ENCODE measurements at places on chromosomes 5 and 9.

- no peak for DNase-seq
These were observed 17.7 kb downstream of the NINJ1 start for GRCh38 chr9:93116072-93116961.

DNA sequence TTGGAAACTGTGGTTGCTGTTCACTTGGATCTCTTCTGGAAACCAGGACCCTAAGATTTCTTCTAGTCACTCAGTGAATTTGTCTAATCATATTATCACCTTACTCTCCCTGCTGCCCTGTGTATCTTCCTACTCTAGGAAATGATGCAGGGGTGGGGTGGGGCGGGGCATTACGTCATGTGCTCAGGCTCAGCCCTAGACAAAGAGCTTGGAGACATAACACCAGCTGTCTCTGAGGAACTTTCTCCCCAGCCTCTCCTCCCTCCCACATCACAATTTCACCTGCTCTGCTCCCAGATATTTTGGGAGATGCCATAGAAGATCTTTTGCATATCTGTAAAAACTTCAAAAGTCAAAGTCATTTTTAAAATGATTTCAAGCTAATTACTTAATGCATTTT is 470.4 kb downstream of the ZSWIM6 start:
- DNase-seq = no peak

- no peak for DNase-seq
These were observed 14.6 kb downstream of the NREP start for GRCh38 chr5:111742177-111742994.

- no peak for DNase-seq
These were observed 13.7 kb upstream of the CAMSAP1 start for GRCh38 chr9:135920973-135921585.

DNA sequence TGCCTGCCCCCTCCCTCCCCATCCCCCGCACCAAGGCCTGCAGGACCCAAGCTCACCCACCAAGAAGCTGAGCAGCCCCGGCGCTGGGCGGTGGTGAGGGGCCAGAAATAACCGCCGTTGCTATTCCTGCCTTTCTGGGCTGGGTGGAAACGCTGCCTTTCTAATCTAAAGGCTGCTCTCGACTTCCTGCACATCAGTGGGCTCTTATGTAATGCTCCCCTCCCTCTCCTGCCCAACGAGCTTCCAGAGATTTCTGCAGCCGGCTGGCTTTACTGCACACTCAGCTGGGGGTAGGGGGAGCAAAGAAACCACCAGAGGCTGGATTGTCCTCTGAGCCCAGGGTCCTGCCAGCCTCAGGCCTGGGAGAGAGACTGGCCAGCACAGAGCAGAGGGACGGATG is 6.9 kb upstream of the EGR1 start:
- no peak for DNase-seq

DNA sequence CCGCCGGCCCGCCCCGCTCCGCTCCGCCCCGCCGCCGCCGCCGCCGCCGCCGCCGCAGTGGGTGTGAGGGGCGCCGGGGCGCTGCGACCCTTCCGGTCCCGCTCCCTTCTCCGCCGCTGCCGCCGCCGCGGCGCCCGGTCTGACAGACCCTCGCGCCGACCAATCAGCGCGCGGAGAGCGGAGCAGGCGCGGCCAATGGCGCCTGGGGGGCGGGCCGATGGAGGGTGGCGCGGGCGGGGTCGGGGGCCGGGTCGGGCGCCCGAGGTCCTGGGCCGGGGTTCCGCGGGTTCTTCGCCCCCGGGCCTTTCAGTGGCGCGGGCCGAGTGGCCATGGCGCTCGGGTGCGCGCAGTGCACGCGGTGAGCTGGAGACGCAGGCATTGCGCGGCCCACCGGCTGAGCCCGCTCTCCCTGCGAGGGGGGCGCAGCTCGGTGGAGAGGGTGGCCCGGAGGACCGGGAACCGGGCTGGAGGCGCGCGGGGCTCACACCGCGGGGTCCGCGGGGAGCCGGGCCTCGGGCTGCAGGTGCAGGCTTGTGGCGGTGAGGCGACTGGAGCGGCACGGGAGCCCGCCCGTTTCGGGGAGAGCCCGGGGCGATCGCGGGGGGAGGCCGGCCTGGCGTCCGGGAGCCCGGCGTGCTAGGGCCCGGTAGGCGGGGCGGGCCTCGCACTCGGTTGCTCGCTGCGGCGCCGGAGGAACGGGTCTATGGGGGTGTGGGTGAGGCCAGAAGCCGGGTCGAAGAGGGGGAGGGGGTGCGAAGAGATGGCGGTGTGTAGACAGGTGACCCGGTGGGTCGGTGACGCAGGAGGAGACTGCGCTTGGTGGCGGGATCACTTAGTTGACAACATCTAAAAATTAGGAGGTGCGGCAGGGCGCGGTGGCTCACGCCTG is at the start of gene MAPK9:
Gene MAPK9 (minus strand): TSS at position 141 of the 889 bp plus-strand sequence. CDS start 11,522 bp downstream, outside the sequence.
- peak; percentile 85 for DNase-seq

- DNase-seq = peak; percentile 76
These were observed at the start of gene PCDHA8 for GRCh38 chr5:140840978-140841962. PCDHA8 (plus strand) TSS chr5:140841187; CDS start chr5:140841322, 135 bp downstream.

Measured in WTC11 (cell line).